EH (cell line): ENCODE measurements at places on chromosomes 2 and 18.
A peak's percentile ranks its signal among the peaks of the same experiment; 100 is the strongest.

DNA sequence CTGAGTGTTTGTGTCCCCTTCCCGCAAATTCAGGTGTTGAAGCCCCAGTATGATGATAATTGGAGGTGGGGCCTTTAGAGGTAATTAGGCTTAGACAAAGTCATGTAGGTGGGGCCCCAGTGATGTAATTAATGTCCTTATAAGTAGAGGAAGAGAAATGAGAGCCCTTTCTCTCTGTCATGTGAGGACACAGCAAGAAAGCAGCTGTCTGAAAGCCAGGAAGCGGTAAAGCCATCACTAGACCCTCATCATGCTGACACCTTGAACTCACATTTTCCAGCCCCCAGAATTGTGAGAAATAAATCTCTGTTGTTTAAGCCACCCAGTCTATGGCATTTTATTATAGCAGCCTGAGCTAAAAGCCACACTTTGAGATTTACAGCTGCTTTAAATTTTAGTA is 1580.0 kb downstream of the LRP1B start:
- DNase-seq: no peak

- DNase-seq: no peak
Observed at GRCh38 chr2:96521219-96521618, 15.3 kb upstream of the ARID5A start.

DNA sequence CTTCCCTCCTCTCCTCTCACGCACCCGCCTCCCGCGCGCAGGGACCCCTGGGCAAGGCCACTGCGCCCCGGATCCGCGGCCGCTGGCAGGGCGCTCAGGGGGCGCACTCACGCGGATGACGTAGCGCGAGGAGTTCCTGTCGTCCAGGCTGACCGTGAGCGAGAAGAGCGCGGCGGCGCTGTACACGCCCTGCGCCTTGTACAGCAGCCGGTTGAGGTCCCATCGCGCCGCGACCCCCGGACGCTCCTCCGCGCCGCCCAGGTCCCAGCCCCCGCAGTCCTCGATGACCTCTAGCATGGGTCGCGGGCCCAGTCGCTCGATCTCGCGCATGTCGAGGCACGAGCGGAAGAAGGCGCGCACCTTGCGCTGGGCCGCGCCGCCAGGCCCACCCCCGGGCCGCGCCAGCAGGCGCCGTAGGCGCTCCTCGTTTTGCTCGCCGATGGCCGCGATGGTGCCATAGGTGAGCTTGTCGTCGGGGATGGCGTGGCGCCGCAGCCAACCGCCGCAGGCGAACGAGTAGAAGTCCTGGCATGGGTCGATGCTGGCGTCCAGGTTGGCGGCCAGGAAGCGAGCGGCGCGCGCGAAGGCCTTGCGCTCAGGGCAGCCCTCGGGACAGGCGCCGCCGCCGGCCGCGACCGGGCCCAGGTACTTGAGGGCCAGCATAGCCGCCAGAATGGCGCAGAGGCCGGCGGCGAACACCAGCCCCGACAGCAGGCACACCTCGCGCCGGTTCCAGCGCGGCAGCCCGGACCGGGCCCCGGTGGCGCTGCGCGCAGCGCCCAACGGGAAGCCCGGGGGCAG is 1.7 kb downstream of the ECEL1 start:
- no peak for DNase-seq

DNA sequence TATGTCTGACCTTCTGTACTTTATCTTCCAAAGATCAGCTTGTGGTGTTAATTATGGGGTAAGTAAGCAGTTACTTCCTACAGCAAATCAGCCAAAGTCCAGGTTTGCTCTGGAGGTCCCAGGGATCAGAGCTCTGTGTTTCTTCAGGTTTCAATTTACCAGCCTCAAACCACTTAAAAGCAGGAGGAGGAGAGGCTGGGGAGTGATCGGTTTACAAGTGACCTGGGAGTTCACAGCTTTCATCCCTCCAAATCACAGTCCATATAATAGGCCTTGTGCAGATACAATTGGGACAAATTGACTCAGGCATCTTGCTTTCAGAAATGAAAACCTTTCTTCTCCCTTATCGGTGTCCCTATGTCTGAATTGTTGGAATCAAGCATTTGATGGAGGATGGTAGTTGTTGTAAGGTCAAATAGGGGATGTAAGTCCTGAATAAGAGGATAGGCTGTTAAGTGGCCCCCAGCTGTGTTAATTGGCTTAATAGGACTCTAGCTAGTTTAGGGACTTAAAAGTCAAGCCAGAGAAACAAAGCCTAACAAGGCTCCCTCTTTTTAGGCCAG is 188.0 kb upstream of the NT5C1B start:
- no peak for DNase-seq

DNA sequence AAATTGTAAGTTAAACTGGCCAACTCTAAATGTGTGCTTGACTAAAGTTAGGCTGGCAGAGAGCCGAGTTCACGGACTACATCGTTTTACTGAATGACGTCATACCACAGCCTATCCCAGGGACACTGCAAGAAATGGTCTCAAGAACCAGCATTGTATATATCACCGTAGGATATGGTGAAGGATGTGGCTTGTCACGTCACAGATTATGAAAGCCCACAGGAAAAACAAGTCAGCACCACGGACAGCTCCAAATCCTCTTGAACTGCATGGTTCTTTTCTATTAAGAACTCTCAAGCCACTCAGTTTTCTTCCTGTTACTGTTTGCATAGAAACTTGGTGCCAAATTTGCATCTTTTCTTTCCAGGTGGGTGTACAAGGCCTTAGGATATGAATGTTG is 85.1 kb upstream of the ACAA2 start:
- DNase-seq: peak; percentile 73

DNA sequence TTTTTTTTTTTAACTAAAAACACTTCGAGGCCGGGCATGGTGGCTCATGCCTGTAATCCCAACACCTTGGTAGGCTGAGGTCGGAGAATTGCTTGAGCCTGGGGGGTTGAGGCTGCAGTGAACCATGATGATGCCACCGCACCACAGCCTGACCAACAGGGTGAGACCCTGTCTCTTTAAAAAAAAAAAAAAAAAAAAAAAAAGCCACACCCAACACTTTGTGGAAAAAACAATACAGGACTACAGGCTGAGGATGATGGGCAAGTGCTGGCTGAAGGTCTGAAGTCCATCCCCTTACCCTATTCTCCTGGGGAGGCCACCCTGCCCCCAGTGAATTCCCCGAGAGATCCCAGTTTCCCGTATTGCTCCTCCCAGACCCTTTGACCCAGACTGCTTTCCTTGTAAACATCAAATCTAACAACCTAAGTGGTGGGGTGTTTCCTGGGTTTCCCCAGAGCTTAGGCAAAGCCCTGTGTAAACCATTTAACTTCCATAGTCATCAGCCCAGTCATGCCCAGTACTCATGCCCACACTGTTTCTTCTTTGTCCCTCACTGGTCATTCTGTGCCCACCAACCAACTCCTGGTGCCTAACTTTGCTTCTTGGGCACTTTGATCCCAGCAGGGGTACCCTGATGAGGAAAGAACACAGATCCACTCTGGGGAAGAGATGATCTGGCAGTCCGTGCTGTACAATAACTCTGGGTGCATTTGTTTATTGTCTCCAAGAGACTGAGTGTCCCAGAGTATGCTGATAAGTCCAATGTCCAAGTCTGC is 5.8 kb upstream of the TMEM37 start:
- no peak for DNase-seq

DNA sequence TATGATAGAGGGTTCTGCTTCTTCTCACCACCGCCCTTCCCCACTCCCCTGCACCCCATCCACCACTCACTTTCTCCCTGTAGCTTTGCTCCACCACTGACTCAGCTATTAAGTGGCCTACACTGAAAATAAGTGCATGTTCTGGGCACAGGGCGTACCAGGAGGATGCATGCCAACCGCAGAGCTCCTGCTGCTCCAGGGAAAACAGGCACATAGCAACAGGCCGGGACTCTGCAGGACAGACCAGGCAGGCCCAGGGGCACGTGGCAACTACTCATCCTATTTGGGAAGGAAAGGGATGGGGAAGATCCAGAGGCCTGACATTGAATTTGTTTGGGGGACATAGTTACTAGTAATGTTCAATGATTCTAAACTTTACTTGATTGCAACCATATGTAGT is 28.4 kb downstream of the ARL4C start:
- DNase-seq: no peak

DNA sequence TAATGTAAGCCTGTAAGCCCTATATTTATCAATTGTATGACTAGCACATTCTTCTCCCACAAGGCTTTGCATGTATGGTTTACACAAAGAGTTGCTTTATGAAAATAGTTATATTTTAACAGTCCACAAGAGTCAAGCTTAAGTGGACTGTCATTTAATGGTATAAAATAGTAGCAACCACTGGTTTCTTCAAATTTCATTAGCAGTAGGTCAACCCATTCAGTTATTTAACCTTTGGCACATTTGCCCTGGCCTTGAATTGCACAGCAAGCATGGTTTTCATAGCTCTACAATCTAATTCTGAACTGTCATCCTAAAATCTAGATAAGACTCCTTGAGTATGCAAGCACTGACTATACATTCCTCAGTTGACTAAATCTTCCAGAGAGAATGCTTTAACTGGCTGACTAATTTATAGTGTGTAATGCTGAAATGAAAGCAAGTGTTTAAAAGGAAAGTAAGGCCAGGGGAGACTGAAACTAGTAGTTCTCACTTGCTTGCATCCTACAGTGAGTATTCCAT is 1.8 kb downstream of the DPP4 start:
- DNase-seq: peak; percentile 86

DNA sequence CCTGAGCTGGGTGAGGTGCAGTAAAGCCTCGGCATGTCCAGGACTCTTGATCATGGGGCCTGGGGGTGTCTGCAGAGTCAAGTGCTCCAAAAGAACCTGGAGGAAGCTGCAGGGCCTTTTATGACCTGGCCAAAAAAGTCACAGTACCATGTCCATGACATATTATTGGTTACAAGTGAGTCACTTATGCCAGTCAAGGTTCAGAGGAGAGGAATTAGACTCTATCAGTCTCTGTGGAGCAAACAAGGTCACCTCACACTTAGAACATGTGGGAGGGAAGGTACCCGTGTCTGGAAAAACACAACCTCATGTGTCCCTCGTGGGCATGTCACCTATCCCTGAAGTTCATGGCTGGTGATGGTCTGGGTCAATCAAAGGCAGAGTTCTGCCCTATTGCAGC is 465.7 kb downstream of the FBXO15 start:
- no peak for DNase-seq

DNA sequence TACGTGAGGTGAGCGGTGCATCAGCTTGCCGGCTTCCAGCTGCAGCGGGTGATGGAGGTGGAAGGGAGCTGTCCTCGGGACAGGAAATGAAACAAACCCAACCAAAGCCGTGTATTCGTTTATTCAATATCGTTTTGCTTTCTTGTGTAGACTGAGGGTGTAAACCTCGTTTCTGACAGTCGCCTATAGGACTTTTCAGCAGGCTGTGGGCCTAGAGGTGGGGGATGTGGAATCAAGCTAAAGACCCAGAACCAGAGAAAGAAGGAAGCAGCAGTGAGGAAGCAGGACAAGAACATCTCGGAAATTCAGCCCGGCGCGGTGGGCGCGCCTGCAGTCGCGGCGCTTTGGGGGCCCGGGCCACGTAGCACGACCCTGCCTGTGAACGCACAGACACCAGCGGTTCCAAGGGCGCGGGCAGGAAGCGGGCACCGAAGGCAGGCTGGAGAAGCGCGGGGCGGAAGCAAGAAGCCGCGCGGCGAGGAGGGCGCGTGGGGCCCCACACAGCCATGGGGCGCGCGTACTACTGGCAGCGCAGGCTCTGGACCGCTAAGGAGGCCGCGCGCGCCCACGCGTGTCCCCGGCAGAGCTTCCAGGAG is 755 bp upstream of the ATP9B start:
- peak; percentile 9 for DNase-seq

DNA sequence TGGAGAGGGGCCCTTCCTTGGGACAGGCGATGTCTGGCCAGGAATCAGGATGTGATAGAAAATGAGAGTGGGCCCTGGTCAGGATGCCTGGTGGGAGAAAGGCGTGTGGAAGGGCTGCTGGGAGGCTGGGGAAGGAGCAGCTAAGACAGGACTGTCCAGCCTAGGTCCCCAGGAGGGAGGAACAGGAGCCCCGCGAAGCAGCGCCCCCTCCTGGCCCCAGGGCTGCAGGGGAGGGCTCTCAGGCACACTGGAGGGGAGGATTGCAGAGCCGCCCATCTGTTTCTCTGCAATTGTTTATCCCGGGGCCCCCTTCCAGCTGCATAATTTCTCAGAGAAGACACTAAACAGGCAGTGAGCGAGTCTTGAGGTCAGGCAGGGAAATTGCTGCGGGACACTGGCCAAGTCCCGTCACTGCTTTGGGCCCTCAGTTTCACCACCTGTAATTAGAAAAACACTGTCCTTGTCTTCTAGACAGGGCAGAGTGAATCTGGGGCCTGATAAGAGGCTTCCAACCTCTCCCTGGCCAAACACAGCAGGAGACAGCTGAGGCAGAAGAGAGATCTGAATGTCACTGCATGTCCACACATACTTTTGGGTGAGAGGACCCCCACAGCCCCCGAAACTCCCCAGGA is 3.9 kb upstream of the NPPC start:
- DNase-seq: no peak

DNA sequence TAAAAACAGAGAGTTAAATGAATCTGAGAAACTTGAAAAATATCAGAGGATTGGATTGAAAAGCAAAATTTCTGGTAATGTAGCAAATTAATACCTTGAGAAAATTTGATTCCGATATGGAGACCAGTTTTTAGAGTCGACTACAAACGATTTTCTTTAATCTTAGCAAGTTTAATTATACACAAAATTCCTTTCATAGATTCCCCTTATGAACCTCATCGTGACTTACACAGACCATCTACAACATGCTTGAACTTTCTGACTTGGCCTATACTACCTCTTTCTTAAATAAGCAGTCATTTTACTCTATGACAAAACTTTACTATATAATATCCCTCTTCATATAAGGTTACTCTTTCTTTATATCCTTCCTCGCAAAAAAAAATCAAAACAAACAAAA is 769.6 kb upstream of the CRIM1 start:
- no peak for DNase-seq

- DNase-seq: no peak
Observed at GRCh38 chr2:187379869-187380268, 68.2 kb downstream of the CALCRL start.

GRCh38 chr2:11583840-11584524 is 50.1 kb downstream of the GREB1 start:
- peak; percentile 95 for DNase-seq

- no peak for DNase-seq
Observed at GRCh38 chr2:165825041-165825440, 31.0 kb upstream of the GALNT3 start.

- DNase-seq: no peak
Observed at GRCh38 chr18:77346208-77346810, 96.7 kb downstream of the GALR1 start.

DNA sequence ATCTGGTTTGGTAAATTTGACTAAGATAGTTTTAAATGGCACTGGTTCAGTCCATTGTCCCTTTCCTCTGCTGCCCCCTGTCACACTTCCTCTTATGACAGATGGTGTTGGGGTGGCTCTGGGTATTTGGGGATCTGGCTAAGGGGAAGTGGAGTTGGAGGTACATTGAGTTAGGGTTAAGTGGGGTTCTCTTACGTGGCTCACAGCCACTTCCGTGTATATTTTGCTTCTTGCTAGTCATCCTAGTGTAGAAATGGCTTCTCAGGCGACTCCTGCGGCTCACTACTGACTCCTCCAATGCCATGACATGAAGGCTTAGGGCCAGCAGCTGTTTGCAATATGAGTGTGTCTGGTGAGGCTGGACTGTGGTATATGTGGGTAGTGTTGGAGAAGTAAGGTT is 187.0 kb downstream of the HAUS1 start:
- DNase-seq: no peak
